ENCODE measurements at places on chromosomes 4 and X.

- DNase-seq = no peak
These were observed 1.3 kb upstream of the CXorf65 start for GRCh38 chrX:71107762-71108360.

GRCh38 chrX:74272230-74272629, 31.8 kb upstream of the ZCCHC13 start:
- no peak for DNase-seq

GRCh38 chr4:179145746-179146525, 1703.7 kb upstream of the AGA start:
- no peak for DNase-seq

- no peak for DNase-seq
These were observed 141.0 kb downstream of the PJA1 start for GRCh38 chrX:69024161-69024736.

DNA sequence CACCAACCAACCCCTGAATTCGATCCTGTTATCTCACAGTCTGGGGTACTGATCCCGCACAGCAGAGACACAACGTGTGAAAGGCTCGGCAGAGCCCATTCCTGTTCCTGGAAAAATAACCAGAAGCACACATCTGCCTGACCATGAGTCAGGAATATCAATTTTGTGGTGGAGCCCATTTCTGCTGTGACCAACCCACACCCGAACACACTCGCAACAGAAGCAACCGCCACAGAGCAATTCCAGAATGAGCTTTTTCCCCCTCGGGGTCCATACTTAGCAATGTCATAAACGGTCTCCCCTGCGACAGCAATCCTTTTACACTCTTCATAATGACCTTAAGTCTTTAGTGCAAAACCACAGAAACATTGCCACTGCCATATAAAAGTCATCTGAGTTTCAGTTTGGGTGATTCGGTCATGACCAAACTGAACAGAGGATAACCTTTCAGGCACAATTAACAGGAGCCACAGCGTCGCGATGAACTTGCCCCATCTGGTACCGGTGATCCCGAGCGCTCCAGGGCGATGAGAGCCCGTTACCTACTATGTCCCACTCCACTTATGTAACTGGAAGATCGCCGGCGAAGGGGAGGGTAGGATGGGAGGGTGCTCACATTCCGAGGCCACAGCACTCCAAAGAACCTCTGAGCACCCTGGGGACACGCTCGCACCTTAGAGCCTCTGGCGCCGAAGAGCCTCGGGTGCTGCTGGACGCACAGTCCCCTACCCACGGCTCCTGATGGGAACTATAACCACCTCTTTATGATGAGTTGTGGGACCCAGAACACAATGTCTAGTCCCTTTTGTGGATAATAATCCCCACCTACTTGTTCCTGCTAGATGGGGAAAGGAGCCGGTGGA, 1.1 kb downstream of the MECP2 start:
- DNase-seq = peak; percentile 55

DNA sequence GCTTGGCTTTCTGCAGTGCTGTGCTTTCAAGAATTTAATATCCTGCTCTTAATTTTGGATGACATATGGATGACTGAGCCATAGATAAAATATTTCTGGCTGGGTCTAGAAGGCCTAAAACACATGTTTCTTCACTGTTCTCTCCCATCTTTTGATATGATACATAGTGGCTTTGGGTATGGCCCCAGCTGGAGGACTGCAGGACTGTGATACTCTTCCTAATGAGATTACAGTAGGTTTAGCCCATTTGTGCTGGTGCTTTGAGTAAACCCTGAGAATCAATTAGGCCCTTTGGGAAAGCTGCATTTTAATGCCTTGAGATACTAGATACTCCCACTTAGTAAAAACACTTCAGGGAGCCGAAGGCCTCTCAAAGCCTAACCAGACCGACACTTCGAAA, 38.0 kb downstream of the KIT start:
- DNase-seq = no peak

- DNase-seq = peak; percentile 18
These were observed 98.7 kb downstream of the CPZ start for GRCh38 chr4:8691151-8691775.

- DNase-seq = no peak
These were observed 298.5 kb upstream of the NR3C2 start for GRCh38 chr4:148740701-148741100.

- no peak for DNase-seq
These were observed 156.1 kb upstream of the EOLA2 start for GRCh38 chrX:150094375-150094774.

GRCh38 chr4:129490516-129490915, 394.6 kb downstream of the C4orf33 start:
- DNase-seq = no peak

DNA sequence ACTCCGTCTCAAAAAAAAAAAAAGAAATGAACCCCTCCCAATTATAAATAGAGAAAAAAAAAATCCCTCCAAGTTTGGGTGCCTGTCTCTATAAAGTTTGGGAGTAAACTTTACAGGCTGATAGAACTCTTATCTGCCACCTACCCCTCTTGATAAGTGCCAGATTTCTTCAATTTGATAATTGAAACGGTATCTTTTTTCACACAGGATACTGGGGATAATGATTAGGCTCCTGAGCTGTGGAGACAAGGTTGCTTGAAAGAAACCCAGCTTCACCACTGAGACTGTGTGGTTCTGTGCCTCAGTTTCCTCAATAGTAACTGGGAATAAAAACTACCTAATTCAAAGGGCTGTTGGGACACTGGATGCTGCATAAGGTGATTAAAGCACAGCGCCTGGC, 606 bp downstream of the EFHC2 start:
- no peak for DNase-seq

- no peak for DNase-seq
These were observed 229.3 kb downstream of the MAGEB5 start for GRCh38 chrX:26445288-26445687.

DNA sequence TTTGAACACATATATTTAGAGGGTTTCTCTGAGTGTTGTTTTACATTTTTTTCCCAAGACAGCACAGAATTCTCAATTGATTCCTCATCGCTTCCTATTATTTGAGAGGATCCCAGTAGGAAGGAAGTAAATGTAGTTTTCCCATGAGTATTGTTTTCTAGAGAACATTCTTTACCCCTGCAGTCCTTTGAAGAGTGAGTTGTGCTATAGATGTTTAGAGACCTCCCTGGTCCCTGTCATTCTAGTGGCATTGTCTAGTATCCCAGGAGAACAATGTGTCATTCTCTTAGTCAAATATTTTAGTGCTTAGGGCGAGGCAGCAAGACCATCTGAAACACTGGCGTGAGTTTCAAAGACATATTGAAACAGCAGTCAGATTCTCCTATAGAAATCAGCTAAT, 32.5 kb downstream of the SORBS2 start:
- no peak for DNase-seq
